ENCODE measurements at places on chromosomes 3 and 15.

GRCh38 chr3:179608931-179609720 is 4.5 kb downstream of the NDUFB5 start:
- no peak for DNase-seq

DNA sequence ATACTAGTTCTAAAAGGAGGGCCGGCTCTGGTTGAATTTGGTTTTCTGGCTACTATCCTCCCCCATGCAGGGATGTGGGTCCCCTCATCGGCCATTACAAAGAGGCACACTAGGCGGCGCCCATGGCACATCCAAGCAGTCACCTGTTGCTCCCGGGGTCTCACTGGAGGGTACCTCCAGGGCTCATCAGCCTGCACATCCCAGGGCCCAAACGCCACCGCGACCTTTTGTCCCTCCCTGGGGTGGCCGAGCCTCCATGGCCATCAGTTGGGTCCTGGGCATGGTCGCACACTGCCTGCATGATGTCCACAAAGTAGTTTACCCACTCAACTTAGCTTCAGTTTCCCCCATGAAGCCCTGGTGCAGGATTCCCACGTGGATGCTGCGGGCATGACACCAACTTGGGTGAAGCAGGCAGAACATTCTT is 28.3 kb downstream of the IDH3A start:
- no peak for DNase-seq

GRCh38 chr15:27330326-27330725 is 359.3 kb downstream of the GABRG3 start:
- DNase-seq = no peak

DNA sequence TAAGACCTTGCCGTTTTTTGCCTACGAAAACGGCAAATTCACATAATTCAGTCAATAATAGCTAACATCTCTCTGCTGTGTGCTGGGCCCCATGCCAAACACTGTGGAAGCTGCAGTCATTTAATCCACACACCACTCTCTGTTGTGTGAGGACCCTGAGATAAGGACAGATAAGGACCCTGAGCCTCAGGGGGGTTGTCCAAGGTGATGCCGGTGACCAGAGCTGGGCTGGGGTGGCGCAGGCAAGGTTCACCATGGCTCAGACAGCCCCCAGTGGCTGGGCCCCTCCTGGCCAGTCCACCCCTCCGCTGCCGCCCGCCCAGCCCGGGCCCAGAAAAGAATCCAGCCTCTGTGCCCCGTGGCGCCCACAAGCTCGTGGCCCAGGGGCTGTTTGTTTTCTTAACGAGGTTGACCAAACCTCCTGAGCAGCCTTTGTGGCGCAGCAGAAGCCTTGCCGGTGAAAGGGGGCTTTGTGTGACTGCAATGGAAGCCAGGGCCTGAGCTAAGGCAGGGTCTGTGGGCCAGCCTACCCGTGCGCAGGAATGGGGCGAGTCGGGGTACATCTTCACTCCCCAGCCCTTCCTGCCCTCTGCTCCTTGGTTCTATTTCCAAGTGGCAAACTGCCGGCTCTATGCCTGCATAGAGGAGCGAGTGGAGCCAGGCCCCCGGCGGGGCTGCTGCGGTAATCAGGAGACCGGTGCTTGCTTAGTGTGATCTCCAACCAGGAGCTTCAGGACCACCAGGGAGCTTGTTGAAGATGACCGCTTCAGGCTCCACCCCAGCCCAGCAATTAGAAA is 4.4 kb upstream of the SNX22 start:
- DNase-seq = no peak

DNA sequence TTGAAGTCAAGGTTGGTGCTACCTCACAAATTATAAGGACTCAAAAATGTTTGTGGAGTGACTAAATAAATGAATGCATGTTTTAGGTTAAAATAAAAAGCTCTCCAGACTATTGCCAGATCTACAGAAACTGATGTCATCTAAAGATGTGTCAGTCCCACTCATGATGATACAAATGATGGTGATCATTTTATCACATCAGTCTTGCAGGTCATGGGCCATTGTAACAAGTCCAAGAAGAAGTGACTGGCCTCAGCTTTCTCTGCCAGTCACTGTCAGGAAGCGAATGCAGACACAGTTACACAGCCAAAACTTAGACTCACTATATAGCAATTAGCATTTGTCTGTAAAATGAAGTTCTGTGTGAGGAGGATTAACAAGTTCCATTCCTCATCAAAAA is 18.5 kb downstream of the ATP8B4 start:
- no peak for DNase-seq

DNA sequence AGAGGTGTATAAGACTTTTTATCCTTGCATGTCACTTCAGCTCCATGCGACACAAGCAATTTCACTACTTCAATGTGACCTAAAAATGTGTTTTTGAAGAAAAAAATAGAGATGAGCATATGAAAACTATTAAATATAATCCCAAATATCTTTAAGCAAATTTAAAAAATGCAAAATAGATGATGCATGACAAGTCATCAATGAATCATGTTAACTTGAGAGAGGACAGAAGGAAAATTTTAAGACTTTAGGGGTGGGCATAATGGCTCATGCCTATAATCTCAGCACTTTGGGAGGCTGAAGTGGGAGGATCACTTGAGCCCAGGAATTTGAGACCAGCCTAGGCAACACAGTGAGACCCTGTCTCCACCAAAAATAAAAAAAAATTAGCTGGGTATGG is 73.3 kb downstream of the ANKRD28 start:
- DNase-seq = no peak

GRCh38 chr3:132569580-132569979 is 27.5 kb upstream of the ACKR4 start:
- DNase-seq = no peak
